ENCODE measurements at places on chromosomes 2 and 18.

DNA sequence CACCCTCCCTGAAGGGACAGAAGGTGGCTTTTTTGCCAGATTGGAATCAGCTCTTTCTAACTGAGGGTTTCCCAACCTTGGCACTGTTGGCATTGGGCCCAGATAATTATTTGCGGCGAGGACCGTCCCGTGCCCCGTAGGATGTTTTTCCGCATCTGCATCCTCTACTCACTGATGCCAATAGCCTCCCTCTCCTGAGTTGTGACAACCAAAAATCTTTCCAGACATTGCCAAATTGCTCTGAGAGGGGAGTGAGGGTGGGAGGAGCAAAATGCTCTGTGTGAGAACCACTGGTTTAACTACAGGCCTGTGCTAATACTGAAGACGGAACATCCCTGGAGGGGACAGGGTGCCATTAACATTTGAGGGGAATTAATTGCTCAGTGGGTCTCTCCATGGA lies 33.6 kb upstream of the GLI2 start:
- DNase-seq, result no peak

DNA sequence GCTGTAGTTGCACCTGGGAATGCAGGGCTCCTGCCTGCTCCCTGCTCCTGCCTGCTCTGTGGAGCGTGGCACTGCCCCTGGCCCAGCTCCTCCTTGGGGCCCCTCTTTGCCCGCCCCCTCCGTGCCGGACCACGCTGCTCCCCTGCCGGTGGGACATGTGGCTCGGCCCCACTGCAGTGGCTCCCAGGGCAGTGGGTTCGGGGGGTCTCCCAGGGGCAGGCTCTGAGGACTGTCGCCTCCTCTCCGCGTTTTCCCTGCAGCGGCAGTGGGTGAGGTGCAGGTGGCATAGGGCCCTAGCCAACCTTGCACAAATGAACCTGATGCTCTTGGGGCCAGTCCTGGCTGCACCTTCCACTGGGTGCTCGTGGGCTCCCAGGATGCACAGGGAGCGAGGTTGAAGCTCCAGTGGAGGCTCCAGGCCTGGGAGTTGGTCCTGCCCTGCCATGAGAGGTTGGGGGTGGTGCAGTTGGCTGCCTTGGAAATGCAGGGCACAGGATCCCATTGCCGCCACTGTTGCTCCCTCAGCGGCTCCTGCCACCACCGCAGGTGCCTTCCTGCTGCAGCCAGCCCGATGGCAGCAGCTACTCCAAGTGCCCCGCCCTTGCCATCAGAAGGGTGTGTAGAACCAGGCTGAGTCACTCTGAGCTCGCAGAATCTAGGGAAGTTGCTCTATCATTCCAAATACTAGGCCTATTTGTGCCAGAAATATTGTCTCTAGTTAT lies 313.1 kb upstream of the SYT4 start:
- no peak for DNase-seq

- no peak for DNase-seq
Observed at GRCh38 chr2:240168546-240169361, 28.3 kb upstream of the OTOS start.

DNA sequence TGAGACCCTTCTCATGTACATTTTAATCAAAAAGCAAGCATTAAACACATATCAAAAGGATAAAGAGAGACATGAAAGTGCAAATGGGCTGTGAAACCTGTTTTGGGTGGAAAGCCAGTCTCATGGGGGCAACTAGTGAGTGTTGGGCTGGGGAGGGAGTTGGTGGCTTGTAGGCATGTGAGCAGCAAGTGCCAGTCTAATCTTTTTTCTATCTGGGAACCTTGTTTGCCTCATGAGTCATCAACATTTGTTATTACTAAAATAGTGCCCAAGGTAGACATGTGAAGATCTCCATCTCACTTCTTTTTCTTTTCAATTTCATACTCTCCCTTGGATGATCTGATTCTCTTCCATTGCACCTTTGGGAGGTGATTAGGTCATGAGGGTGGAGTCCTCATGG lies 613.9 kb upstream of the GYPC start:
- no peak for DNase-seq

DNA sequence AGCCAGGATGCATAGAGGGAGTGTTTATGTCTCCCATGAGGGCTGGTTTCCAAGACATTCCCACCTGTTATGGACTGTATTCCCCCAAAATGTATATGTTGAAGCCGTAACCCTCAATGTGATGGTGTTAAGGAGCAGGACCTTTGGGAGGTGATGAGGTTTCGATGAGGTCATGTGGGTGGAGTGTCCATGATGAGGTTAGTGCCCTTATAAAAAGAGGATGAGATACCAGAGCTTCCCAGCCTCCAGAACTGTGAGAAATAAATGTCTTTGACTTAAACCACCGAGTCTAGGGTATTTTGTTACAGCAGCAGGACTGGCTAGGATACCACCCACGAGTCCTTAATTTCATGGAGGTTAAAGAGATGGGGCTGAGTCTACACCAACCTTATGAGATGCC lies 22.6 kb upstream of the EPAS1 start:
- DNase-seq, result no peak

DNA sequence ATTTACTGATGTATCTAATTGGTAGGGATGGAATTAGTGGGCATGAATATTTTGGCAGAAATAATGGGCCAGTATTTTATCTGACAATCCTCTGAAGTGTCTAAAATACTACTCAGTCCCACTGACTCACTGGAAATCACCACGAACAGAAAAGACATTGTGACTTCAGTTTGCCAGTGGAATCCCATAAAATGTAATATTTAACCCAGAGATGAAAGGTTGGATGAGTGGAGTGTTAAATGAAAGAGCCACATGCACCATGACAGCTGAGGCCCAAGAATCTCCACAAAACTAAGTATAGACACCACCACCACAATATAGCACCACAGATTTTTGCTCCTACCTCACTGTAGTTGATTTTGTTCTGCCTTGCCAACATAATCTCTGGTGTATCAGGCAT lies 103.9 kb downstream of the NEB start:
- DNase-seq, result no peak

DNA sequence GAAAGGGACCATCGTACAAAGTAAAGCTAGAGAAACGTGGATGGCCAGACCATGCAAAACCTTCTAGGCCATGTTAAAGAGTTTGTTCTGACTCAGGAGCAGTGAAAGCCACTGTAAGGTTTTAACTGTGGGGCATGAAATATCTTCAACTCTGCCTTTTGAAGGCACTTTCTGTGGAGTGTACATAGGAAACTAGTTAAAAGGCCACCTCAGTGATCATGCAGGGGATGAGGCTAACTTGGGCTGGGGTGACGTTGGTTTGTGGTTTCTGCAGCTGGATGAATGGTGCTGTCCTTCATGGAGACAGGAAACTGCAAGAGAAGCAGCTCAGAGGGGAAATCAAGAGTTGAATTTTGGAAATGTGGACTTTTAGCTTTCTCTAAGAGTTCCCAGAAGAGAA lies 190.7 kb downstream of the CDCA7 start:
- no peak for DNase-seq

GRCh38 chr2:208025814-208026184 lies 472 bp upstream of the PLEKHM3 start:
- peak; percentile 6 for DNase-seq

DNA sequence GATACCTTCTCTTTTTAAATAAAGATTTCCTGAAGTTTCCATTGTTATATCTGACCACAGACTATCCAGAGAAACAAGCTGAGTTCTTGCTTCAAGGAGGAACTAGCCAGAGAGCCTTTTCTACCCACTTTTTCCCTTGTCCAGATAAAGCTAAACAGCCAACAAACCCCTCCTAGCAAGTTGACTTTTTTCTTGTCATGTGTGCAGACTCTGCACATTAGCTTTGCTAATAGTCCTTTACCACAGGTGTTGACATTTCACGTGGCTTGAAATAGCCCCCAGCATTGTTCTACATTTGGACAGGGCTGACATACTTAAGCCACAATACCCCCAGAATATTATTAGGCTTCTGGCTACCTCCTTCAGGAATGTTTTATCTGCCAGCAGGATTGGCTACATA lies 40.7 kb downstream of the PCBP1 start:
- DNase-seq, result no peak

- DNase-seq, result no peak
Observed at GRCh38 chr2:151120011-151120410, 141.7 kb downstream of the RBM43 start.

GRCh38 chr18:57816208-57816954 lies 13.3 kb upstream of the ATP8B1 start:
- DNase-seq, result no peak

- no peak for DNase-seq
Observed at GRCh38 chr2:53751728-53752127, 15.9 kb upstream of the CHAC2 start.

DNA sequence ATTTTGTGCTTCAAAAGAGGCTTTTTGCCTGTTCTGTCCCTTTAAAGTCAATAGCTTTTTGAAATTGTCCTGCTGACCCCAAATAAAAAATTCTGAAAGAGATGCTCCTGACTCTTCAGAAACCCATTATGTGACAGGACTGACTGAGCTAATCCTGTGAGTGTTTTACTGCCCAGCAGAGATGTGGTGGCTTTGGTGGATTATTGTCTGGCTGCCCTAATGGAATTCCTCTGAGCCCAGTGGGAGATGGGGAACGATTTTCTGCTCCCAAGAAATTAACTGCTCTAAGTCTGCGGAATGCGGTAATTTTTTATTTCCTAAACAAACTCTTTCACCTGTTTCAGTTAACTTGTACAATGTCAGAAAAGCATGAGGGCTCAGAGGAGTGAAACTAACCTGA lies 258.2 kb downstream of the IKZF2 start:
- no peak for DNase-seq

GRCh38 chr2:241063587-241063986 lies 38.5 kb downstream of the MTERF4 start:
- no peak for DNase-seq

GRCh38 chr2:72920318-72921087 lies 3.2 kb downstream of the EMX1 start:
- no peak for DNase-seq

GRCh38 chr2:55703350-55703749 lies 9.7 kb upstream of the PNPT1 start:
- DNase-seq, result no peak

GRCh38 chr2:201004370-201004769 lies 40.9 kb upstream of the ORC2 start:
- DNase-seq, result no peak

DNA sequence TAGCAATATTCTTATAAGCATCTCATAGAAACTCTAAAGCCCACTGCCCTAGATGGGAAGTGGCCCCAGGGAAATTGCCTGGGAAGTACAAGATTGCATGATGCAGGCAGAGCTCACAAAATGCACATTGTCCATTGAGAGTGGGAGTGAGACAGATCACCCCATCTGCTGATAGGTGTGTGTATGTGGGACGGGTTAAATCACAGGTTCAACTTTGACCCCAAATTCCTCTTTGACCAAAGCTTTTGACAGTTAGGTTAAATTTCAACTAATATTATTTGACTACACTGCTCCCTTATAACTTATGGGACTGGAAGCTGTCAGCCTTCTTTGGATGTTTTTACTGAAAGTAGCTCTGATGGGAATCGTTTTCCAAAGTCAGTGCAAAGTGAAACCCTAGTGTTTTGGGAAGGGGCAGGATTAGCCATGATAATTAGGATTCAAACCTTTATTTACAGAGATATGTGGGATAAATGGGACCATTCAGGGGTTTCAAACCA lies 11.4 kb upstream of the FABP1 start:
- DNase-seq, result no peak

DNA sequence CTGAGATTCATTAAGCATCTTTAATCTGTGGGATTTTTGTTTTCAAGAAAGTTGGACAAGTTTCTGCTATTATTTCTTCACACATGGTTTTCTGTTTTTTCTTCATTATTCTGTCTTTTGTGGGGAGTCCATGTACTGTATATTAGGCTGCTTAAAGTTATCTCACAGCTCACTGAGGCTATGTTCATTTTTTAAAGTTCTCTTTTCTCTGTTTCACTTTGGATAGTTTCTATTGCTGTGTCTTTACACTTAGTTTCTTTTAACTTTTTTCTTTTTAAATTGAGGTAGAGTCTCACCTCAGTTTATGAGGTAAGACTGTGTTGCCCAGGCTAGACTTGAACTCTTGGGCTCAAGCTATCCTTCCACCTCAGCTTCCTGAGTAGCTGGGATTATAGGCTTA lies 8.6 kb downstream of the OSBPL6 start:
- no peak for DNase-seq

GRCh38 chr18:37847544-37847943 lies 281.9 kb upstream of the CELF4 start:
- DNase-seq, result no peak

DNA sequence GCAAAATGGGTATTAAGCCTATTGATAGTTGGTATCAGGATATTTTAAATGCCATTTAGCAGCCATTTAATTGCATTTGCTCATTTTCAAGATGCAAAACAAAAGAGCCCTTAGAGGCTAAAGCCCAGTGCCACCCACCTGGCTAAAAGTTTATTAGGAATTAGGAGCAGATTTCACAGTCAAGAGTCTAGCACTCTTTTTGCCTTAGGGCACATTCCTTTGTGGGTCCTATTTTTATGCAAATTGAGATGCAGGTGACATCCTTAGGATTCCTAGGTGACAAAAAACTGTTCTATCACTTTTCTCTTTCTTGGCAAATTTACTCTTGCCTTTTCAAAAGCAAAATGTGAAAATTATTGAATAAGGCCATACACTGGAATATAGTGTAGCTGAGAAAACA lies 42.0 kb downstream of the CTNNA2 start:
- DNase-seq, result no peak

- DNase-seq, result no peak
Observed at GRCh38 chr2:15265889-15266288, 295.2 kb downstream of the NBAS start.

DNA sequence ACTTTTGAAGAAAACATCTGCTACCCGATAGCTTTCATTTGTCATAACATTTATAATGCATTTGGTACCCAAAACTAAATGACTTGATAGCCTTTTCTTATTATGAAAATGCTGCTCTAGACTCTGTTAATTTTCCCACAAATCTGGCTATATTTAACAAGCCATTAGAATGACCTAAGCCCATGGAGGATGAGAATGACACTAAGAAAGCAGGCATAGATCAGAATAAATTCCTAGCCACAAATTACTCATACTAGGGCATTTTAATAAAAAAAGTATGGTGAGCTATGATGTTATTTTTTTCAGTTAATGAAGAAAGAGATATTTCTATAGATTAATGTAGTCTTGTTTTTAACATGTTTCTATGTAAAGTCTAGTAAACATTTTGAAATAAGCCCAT lies 1728.3 kb downstream of the SUCLG1 start:
- DNase-seq, result no peak

GRCh38 chr18:13211534-13211933 lies 7.0 kb upstream of the LDLRAD4 start:
- no peak for DNase-seq

- no peak for DNase-seq
Observed at GRCh38 chr18:41324020-41324791, 630.8 kb upstream of the PIK3C3 start.

DNA sequence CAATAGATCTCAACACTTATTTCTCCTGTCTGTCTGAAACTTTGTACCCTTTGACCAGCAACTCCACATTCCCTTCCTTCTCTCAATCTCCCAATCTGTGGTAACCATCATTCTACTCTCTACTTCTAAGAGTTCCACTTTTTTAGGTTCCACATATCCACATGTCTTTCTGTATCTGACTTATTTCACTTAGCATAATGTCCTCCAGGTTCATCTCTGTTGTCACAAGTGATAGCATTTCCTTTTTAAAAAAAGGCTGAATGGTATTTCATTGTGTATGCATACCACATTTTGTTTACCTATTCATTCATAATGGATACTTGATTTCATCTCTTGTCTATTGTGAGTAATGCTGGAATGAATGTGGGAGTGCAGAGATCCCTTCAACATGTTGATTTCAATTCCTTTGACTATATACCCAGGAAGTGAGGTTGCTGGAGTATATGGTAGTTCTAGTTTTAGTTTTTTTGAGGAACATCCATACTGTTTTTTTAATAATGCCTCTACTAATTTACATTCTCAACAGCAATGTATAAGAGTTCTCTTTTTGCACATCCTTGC lies 18.8 kb upstream of the MMADHC start:
- no peak for DNase-seq
